ENCODE measurements at places on chromosomes 2 and 18.

GRCh38 chr2:30670453-30670852 lies 136.8 kb downstream of the CAPN13 start:
- DNase-seq: no peak

- no peak for DNase-seq
Observed at GRCh38 chr18:21636769-21637168, 24.7 kb downstream of the SNRPD1 start.

GRCh38 chr2:129619471-129619870 lies 360.0 kb upstream of the RAB6C start:
- no peak for DNase-seq

- DNase-seq: no peak
Observed at GRCh38 chr2:154527962-154528361, 170.5 kb upstream of the KCNJ3 start.

DNA sequence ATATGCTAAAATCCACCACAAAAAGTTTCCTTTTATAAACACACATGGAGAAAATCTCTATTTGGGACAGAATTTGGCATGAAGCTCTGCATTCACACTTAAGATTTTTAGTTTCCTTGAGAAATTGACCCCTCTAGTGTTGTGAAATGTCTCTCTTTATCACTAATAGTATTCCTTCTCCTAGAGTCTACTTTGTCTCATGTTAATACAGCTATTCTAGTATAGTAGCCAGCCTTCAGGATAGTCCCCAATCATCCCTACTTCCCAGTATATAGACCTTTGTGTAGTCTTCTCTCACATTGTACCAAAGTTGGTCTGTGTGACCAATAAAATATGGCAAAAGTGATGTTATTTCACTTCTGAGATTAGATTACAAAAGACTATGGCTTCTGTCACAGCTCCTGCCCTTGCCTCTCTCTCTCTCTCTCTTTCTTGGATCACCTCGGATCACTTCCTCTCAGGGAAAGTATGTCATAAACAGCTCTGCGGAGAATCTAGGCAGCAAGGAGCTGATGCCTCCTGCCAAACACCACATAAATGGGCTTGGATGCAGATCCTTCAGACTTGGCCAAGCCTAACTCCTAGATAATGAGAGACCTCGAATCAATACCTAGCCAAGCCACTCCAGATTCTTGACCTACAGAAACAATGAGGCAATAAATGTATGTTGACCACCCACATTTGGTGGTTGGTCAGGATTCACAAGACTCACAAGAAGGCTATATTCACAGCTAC lies 59.7 kb upstream of the NABP1 start:
- no peak for DNase-seq

DNA sequence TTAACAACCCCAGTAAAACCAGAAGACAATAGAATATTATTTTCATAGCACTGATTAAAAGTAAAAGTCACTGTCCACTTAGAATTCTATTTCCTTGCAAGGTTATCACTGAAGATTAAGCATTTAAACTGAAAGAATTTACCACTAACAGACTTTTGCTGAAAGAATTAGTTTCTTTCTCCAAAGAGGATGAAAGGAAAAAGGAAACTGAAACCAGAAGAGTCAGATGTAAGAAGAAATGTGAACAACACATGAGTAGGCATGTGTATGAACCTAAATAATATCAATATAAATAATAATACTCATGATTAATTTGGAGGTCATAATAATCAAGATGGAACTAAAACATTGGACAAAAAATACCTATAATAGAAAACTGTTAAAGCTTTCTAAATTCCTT lies 82.4 kb upstream of the KLHL29 start:
- no peak for DNase-seq

GRCh38 chr2:961786-962185 lies 11.1 kb downstream of the SNTG2 start:
- no peak for DNase-seq

DNA sequence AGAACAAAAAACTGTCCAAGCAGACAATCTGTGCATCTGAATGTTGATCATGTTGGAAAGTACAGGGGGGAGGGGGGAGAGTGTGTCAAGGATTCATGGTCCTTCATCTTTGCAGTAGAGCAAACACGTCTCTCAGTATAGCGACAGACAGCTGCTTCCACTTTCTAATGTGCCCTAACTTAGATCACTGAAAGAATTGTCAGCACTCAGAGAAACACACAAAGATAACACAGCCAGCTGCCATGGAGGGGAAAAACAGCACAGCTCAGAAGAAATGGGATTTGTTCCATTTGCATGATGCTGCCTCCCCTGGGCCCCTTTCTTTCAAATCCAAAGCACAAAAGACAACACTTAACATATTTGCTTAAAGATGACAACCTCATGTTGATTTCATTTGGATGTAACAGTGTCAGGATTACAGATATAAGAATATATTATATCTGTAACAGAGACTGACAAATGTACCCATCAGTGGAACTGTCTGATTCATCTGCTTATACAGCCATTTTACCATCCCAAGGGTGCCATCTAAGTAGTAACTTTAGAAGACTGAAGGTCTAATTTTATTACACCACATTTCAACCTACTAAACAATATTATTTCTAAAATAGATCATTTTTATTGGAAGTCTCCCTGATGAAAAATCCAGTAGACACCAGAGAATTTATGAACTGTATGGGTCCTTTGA lies 17.7 kb downstream of the FIGN start:
- no peak for DNase-seq

Measured in esophagus squamous epithelium (tissue), 5 donors.